ENCODE measurements at places on chromosomes 5 and 9. TPM values are rescaled to one million over a fixed set of nuclear protein-coding genes. Genes with fewer than 3 reads are reported as not detected.

Gene IL7R
- 39.4 TPM for total RNA-seq

Gene LOX
- total RNA-seq = 890 TPM

Gene GBGT1
- total RNA-seq = 1.7 TPM

Gene TICAM2
- 16.9 TPM for total RNA-seq

- DNase-seq = no peak
Observed at GRCh38 chr9:135278586-135278985, 191.1 kb downstream of the OLFM1 start.
